Suppressor macrophage treated with lipopolysaccharide for 4 hours (primary cell): ENCODE measurements at places on chromosomes 13 and 19.
A peak's percentile ranks its signal among the peaks of the same experiment; 100 is the strongest.

- DNase-seq, result no peak
Observed at GRCh38 chr13:83498481-83499190, 383.6 kb downstream of the SLITRK1 start.

GRCh38 chr19:3692141-3693024 lies 7.9 kb downstream of the PIP5K1C start:
- DNase-seq, result peak; percentile 25

GRCh38 chr13:95647321-95647720 lies 2.8 kb upstream of the DZIP1 start:
- no peak for DNase-seq

GRCh38 chr13:86445206-86445605 lies 646.0 kb upstream of the SLITRK6 start:
- DNase-seq, result no peak

- DNase-seq, result no peak
Observed at GRCh38 chr13:84823528-84823927, 941.3 kb upstream of the SLITRK1 start.

DNA sequence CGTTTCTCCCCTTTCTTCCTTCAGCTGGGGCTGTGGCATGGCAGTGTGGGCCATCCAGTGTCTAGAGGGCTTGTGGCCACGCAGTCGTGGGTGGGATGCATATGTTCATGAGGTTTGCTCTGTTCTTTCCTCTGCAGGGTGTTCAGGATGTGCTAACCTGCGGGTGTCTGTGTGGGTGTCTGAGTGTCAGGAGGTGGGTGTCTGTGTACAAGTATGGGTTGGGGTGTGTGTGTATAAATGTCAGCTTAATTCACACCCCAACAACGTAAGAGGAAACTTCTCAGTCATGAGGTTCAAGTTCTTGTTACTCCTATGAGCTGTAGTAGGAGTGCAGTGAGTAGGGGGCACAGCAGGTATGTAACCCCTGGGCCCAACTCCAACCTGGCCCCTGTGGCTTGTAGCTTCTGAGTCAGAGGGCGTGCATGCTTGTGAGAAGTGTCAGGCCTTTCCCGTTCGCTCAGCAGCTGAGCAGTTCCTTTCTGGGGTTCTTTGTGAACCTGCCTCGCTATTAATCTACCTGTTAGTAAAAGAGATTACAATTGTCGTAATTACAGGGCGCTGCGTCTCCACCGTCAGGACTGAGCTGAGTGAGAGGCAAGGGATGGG lies 49.1 kb downstream of the NFIX start:
- DNase-seq, result no peak

DNA sequence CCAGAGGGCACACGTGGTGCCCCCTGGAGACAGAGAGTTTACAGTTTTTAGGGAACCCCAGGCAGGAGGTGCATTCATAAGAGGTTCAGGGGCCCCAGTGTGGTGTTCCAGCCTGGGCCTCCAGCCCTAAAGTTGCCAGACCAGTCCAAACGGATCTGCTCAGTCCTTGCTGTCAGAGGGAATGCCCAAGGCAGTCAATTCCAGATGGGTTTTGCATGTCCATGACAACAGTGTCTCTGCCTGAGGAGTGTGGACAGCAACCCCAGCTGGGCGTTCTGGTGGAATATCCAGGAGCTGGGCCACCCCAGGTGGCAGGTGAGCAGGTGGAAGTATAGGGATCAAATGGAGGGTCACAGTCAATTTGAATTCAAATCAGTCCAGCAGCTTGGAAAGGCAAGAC lies 25.3 kb downstream of the FBXO27 start:
- DNase-seq, result no peak

DNA sequence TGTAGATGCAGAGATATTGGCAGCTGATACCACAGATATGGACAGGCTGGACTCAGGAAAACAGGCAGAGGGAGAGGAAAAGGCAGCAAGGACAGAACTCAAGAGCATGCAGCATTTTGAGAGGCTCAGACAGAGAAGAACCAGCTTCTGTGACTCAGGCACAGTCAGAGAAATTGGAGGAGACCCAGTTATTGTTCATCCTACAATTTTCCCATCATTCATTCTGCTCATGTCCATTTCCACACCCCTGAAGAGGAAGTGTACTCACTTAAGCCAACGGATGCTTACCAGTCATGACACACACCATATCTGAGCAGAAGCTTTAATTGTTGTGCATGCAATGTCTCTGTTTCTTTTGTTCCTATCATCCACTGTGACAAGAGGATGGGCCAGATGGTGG lies 359.8 kb upstream of the HTR2A start:
- DNase-seq, result no peak

GRCh38 chr13:110300090-110300815 lies 6.7 kb downstream of the COL4A1 start:
- no peak for DNase-seq

DNA sequence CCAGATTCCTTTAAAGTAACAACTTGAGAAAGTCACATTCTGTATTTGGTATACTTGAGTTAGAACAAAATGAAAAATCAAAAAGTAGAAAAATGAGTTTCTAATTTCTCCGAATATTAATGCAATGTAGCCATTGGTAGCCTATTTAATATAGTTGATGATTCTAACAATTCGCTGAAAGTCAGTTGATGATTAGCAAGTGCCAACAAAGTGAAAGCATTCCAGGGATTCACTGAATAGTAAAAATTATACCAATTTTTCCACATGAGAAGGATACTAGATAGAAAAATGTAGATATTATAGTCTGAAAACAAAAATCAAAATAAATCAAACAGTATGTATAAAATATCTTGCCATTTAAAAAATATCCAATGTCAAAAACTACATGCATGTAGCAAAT lies 117.2 kb downstream of the FREM2 start:
- DNase-seq, result no peak

DNA sequence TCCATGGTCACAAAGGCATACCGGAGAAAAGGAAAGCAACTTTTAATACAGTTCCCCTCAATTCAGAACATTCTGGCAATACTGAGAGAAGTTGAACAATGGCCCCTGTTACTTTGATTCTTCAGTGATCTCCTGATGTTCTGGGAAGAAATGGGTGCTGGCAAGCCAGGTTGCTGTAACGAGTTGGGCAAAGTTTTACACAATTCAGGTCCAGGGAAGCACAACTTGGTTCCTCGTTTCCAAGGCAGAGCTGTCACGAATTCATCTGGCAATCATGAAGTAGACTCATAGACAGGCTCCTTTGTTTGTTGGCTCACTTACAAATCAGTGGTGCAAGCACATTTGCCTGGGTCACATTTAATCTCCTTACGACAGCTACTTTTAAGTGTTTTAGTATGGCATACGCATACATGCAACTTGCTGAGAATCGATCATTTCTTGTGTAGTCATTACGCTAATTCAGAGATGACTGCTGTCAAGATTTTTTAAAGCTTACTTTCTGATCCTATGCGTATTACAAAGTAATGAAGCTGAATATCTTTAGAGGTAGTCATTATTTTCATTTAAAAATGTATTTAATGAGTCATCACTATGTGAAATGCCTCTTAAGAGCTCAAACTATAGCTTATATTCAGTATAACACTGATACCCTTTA lies 174.7 kb downstream of the GPC5 start:
- DNase-seq, result no peak

- DNase-seq, result peak; percentile 69
Observed at GRCh38 chr19:39448271-39448670, 2.9 kb downstream of the SUPT5H start.

DNA sequence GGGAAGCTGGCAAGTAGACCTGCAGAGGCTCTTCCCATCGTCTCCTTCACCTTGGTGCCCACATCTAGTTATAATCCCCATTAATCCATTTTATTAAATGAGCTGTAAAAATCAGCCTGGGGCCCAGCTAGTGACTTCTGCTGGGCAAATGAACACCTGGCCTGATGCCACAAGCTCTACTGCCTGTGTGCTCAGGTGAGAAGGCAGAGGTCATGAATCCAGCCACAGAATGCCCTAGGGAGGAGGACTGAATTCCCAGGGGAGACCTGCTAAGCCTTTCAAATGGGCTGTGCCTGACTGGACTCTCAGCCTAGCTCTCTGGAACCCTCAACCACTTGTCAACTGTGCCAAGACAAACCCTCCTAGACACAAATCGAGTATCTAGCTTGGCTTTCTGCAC lies 74.0 kb downstream of the PDS5B start:
- no peak for DNase-seq

GRCh38 chr13:56917966-56918365 lies 222.8 kb upstream of the PRR20A start:
- DNase-seq, result no peak

- no peak for DNase-seq
Observed at GRCh38 chr13:51162701-51163100, 51.6 kb upstream of the C13orf42 start.

DNA sequence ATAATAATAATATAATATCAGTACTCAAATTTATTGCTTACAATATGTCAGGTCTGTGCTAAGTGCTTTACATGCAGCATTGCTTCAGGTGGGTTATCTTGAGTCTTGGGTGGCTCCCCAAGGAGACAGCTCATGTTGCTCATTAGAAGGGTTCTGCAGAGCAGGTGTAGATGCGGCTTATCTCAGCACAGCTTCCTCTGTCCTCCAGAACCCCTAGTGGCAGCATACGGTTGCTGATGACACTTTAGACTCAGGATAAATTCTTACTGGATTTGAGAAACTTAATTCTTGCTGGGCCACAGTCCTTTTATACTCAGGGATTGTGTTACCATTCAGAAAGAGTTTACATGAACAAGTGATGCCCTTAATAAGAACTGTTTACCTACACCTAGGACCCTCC lies 8.9 kb downstream of the COG3 start:
- no peak for DNase-seq

DNA sequence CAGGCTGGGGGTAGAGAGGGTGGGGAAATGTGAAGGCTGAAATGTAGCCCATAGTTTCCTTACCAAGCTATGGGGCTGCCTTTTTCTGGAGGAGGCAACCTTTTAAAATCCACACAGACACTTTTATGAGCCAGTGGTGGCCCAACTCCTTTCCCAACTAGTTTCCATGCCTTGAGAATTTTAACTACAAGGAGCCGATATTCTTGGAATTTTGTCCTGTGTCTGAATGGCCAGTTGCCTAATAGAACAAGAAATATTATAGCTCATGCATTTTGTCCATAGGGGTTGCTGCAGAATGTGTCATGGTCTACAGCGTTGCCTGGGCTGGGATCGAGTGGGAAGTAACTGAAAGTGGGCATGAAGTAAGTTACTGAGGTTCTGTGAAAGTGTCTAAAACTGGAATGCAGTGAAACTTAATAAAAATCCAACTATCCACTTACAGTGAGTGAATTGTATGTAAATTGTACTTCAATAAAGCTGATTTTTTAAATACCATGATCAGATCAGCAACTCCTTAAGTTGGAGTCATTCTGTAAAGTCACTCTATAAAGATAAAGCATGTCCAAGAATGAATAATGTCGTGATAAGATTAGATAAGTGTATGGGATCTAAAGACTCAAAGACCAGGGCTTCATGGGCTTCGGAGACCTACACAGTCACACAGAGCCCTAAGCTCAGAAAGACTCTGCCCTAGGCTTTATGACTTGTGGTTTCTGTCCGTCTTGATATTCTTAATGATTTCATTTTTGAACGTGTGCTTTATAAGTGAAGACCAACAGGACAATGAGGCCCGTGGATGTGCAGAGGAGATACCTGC lies 122.6 kb upstream of the FNDC3A start:
- DNase-seq, result peak; percentile 49

DNA sequence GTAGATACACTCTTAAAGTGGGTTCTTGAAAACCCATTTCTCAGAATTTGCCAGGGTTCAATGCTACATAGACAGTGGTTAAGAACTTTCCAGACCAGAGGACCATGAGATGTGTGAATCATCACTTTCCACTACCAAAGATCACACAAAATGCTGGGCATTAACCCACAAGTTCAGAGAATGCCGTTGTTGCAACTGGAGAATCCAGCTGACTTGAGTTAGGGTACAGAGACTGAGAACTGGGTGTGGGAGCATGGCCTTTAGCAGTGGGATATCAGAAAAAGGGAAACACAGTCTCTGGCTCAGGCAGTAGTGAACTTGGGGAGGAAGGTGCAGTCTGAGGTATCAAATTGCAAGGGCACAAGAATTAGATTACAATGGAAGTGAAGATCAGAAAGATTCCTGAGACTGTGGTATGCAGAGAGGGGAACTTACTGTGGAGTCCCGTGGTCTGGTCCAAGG lies 51.5 kb upstream of the WDFY2 start:
- peak; percentile 36 for DNase-seq

- DNase-seq, result no peak
Observed at GRCh38 chr19:1017906-1018305, 3.0 kb downstream of the TMEM259 start.

DNA sequence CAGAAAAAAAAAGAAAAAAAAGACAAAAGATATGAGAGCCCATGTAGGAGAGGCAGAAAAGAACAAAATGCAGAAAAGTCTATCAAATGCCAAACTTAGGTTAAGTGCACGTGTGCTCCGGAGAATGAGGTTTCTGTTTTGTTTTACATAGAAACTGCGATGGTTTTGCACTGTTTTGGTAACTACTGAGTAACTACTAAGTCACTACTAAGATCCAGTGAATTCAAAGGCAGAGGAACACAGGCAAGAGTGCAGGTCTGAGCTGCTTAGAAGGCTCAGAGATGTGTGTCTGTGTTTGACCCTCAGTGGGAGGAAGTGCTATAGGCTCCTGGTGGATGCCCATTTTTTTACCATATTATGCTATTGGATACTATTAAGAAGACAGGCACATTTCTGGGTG lies 299.3 kb downstream of the NDFIP2 start:
- peak; percentile 10 for DNase-seq

- no peak for DNase-seq
Observed at GRCh38 chr13:50757008-50757407, 86.5 kb downstream of the DLEU7 start.

DNA sequence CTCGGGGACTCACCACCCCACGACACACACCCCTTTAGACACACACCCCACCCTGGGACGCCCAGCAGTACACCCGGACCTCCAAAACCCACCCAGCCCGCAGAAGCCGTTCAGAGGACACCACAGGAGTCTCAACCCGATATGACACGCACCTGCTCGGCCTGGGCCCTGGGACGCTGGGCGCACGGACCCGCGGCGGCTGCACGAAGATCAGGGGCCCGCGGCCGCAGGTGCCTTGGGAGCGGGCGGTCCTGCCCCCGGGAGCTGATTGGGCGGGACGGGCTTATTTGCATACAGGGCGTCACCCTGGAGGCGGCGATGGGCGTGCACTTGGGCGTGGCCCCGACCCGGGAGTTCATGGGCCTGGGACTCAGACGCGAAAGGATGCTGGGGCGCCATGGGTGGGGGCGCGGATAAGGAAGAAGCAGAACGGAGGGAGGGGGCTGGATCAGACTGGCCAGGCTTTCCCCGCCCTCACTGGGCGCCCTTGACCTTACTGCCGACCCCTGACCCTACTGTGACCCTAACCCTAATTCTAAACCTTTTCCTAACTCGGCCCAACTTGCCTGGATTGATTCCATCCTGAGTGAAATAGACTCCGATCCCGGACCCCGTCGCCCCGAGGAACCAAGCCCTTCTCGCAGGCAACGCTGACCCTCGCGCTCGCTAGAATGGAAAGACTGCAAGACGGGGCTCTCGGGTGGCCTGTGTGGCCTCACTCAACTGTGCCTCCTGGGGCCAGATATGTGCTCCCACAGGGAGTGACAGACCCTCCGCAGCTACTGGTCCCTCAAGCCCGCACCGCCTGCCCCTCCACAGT lies at the start of gene MEF2B:
MEF2B (minus strand) TSS at position 211 of the 820 bp plus-strand sequence. CDS start 19,528 bp downstream, outside the sequence.
- peak; percentile 33 for DNase-seq
